ENCODE measurements at places on chromosomes 2 and 18. TPM values are rescaled to one million over a fixed set of nuclear protein-coding genes. Genes with fewer than 3 reads are reported as not detected.

DNA sequence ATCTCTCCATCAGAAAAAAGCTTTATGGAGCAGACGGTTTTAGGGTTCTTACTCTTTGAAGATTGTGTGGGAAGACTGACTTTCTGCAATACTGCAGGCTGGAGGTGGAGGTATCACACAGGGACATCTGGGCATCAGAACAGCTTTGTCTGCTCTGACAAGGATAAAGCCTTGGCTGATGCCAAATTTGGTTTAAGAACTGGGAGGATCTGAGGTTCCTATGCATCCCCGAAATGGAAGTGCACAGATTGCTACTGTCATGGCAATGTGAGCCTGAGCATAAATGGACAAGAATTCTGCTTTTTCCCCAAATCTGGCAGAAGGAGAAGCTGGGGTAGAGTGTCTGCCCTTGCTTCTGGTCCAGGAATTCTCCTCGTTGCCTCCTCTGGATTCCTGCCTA lies 424.3 kb downstream of the SLC4A3 start:
- H3K36me3 ChIP-seq = no peaks in the 10 kb centered on the region
- DNase-seq = no peak
- peaks cover 21% of the 10 kb centered on the region for H3K4me1 ChIP-seq

DNA sequence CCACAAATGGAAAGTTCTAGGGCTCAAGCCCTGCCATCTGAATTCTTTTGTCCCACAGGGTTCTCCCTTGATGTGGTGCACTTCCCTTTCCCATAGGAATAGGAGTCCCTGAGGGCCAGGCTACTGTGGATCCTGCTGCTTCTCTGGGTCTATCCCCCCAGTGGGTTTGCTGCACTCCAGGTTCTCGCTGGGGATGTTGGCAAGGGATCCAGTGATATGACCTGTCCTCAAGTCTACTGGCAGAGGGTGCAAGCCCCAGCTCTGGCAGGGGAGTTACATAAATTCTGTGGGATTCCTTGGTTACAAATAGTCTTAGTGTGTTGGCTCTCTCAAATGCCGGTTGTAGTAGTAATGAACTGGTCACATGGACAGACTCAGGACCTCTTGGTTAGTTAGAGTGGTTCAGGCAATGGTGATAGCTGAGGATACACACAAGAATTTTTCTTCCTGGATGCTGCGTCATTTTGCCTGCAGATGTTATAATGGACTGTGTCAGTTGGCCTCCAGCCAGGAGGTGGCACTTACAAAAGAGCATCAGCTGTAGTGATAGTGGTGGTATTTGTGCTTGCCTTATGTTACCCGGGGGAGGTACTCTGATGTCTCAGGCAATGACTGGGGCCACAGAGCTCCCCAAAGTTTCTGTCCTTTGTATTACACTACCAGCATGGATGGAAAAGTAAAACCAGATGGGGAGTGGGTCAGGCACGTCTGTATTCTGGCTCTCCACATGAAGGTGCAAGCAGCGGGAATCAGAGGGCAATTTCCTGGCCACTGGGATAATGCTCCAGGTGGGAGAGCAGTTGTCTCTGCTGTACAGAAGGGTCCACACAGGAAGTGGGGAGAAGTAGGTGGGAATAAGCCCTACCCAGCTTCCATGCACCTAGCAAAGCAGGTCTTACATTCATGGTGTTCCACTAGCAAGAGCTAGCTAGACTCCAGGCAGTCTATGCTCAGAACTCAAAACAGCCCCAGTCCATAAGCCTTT lies 267.9 kb downstream of the SOX11 start:
- H3K4me1 ChIP-seq = no peaks in the 10 kb centered on the region
- H3K36me3 ChIP-seq = no peaks in the 10 kb centered on the region
- no peak overlapping the region for H3K27ac ChIP-seq

- no peaks in the 10 kb centered on the region for H3K27me3 ChIP-seq
- no peak overlapping the region for H3K4me3 ChIP-seq
- peaks cover 22% of the 10 kb centered on the region for H3K36me3 ChIP-seq
- H3K27ac ChIP-seq = peak overlapping the region; percentile 90
Measured at GRCh38 chr18:11004294-11004693, 145.1 kb downstream of the PIEZO2 start.

BOD1L2 gene
- total RNA-seq = not detected

- no peaks in the 10 kb centered on the region for H3K36me3 ChIP-seq
- DNase-seq = no peak
- no peak overlapping the region for H3K4me3 ChIP-seq
- peaks cover 27% of the 10 kb centered on the region for H3K4me1 ChIP-seq
Measured at GRCh38 chr2:150119819-150120218, 367.6 kb downstream of the RND3 start.

LOXHD1 gene
- total RNA-seq = not detected

DNA sequence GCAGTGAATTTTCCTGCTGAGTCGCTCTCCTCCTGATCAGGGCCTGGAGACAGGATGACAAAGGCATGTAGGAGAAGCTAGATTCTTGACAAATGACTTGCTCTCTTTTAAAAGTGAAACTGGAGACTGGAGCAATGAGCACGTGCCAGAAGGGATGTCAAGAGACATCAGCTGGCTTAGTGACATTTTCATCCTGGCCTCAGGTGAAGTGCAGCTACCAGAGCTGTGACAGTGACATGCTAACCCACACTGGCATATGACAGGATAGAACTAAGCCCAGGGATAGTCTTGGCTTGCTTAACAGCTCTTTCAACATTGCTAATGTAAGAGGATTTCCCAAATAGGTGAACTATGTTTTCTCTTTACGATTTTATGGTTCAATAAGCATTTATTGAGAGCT lies 757.5 kb upstream of the DDX18 start:
- H3K36me3 ChIP-seq = no peaks in the 10 kb centered on the region
- H3K4me3 ChIP-seq = no peak overlapping the region
- H3K4me1 ChIP-seq = no peaks in the 10 kb centered on the region
- no peak for DNase-seq

DNA sequence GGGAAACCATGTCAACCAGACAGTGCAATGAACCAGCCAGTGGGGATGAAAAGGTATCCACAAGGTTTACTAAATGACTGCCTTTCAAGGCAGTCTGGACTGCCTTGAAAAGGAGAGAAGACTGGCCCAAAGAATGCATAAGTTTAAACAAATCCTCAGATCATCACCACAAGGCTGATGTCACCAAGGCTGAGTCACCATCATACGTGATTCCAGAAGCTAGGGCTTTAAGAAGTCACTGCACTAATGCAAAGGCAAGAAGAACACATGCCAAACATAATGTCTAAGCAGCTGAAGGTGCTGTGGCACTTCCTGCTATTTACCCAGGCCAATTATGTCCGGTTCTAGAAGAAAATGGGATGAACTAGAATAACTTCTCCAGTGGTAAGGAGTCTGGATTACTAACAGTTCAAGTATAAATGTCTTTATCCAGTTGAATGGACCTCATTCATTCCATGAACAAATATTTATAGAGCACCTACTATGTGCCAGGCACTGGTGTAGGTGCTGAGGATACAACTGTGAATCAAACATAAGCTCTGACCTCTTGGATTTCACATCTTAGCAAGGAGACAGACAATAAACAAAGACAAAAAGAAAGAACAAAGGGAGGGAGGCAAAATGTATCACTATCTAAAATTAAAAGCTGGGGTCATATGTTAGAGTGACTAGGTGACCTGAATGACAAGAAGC lies 37.6 kb upstream of the ONECUT2 start:
- H3K4me3 ChIP-seq = no peak overlapping the region
- no peak overlapping the region for H3K27ac ChIP-seq
- peaks cover 3% of the 10 kb centered on the region for H3K27me3 ChIP-seq
- no peaks in the 10 kb centered on the region for H3K4me1 ChIP-seq

DNA sequence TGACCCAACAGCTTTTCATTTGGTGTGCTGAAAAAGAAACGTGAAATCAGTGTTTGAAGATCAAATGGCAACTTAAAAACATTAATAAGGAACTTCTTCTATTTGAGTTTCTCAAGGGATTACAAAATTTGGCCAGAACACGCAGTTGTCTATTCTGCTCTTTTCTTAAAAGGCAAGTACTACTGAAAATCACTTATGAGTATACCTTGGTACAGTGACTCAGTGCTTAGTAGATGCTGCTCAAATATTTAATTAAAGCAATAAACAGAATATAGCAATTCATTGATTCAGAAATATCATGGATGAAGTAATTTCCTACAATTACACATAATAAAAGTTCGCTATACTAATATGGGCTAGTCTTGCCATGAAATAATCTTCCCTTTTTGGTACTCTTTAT lies 38.2 kb upstream of the MCM6 start:
- H3K4me1 ChIP-seq = peaks cover 5% of the 10 kb centered on the region
- no peak for DNase-seq
- no peak overlapping the region for H3K27ac ChIP-seq
- no peaks in the 10 kb centered on the region for H3K27me3 ChIP-seq

DNA sequence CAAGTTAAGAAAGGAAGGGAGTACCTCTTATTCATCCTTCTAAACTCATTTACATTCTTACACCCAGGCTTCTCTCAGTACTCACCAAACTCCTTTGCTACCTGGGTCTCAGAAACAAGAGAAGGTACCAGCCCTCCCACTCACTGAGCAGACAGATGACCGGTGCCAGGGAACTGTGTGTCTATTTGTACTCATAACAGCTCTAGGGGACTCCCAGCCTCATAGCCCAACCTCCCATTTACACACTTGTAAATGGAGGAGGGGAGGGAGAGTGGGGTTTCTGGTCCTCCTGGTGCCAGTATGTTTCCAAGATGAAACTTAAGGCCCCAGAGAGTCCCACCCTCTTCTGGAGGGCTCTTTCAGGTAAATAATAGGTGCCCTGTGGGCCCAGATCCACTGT lies 42.8 kb upstream of the SIGLEC15 start:
- peaks cover 21% of the 10 kb centered on the region for H3K4me1 ChIP-seq
- no peaks in the 10 kb centered on the region for H3K27me3 ChIP-seq
- DNase-seq = no peak
- no peak overlapping the region for H3K27ac ChIP-seq
- no peak overlapping the region for H3K4me3 ChIP-seq

GRCh38 chr2:95159690-95160449 lies at the start of gene ZNF514:
Gene ZNF514, minus strand, starts transcription at chr2:95159848. Its CDS starts 6,595 bp downstream, at chr2:95153253.
- H3K27me3 ChIP-seq = no peaks in the 10 kb centered on the region
- peak within 1 kb of the TSS; percentile 86 for H3K27ac ChIP-seq
- peak within 1 kb of the TSS; percentile 82 for H3K4me3 ChIP-seq
- DNase-seq = peak; percentile 88

GRCh38 chr2:227509076-227509475 lies 37.1 kb downstream of the AGFG1 start:
- DNase-seq = no peak
- no peak overlapping the region for H3K4me3 ChIP-seq
- peaks cover 39% of the 10 kb centered on the region for H3K4me1 ChIP-seq
- H3K36me3 ChIP-seq = peaks cover 1% of the 10 kb centered on the region
- H3K27ac ChIP-seq = no peak overlapping the region
- no peaks in the 10 kb centered on the region for H3K27me3 ChIP-seq

- H3K27me3 ChIP-seq = no peaks in the 10 kb centered on the region
- H3K27ac ChIP-seq = no peak overlapping the region
- DNase-seq = no peak
- H3K4me1 ChIP-seq = peaks cover 10% of the 10 kb centered on the region
- H3K4me3 ChIP-seq = no peak overlapping the region
- H3K36me3 ChIP-seq = peaks cover 15% of the 10 kb centered on the region
Measured at GRCh38 chr18:35106845-35107148, 65.6 kb downstream of the MAPRE2 start.

YPEL5 gene
- 86.0 TPM for total RNA-seq

GRCh38 chr18:3493501-3494244 lies 43.7 kb downstream of the TGIF1 start:
- H3K4me3 ChIP-seq = no peak overlapping the region
- no peaks in the 10 kb centered on the region for H3K27me3 ChIP-seq
- H3K4me1 ChIP-seq = peaks cover 8% of the 10 kb centered on the region
- no peak overlapping the region for H3K27ac ChIP-seq
- H3K36me3 ChIP-seq = no peaks in the 10 kb centered on the region
- DNase-seq = no peak

- H3K36me3 ChIP-seq = no peaks in the 10 kb centered on the region
- no peaks in the 10 kb centered on the region for H3K4me1 ChIP-seq
Measured at GRCh38 chr18:77199707-77200106, 49.9 kb upstream of the GALR1 start.

GRCh38 chr2:141311430-141311829 lies 819.4 kb downstream of the LRP1B start:
- no peaks in the 10 kb centered on the region for H3K4me1 ChIP-seq
- no peak overlapping the region for H3K27ac ChIP-seq
- no peaks in the 10 kb centered on the region for H3K27me3 ChIP-seq
- DNase-seq = no peak

LCT gene
- total RNA-seq = not detected

CGREF1 gene
- total RNA-seq = 1.2 TPM

FSHR gene
- total RNA-seq = not detected

SERPINB3 gene
- total RNA-seq = not detected

PLGLB2 gene
- total RNA-seq = 7.0 TPM

DNA sequence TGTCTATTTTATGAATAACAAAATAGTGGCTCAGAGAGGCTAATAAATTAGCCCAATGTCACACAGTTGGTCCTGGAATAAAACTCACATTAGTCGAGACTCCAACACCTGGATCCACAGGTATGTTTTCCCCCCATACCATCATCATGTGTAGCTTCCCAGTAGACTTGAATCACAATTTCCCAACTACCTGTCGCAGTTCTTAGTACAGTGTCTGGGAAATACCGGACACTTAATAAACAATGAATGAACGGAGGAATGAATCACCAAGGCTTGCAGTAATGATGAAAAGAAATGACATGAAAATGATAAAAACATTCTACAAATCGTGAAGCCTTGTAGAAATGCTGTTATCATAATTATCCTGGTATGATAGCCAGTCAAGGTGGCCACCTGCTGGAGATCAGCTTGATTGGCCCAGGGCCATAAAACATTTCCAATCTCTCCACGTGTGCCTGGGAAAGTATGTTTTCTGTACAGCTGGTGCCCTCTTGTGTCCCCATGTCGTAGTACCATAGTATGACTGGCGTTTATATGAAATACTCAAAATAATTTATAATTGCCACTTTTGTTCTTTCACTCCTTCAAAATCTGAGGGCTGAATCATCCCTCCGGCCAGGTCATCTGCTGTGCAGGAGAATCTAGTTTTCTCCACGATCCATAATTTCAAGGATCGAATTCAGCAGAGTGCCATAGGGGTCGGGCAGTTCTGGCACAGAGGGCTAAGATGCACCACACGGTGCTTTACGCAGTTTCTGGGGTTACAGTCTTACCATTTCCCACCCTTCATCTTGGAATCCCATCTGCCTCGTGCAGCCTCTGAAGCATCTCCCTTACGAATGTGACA lies 95.4 kb downstream of the LAMA1 start:
- H3K4me1 ChIP-seq = no peaks in the 10 kb centered on the region
- no peak overlapping the region for H3K27ac ChIP-seq
- no peak overlapping the region for H3K4me3 ChIP-seq
- H3K36me3 ChIP-seq = no peaks in the 10 kb centered on the region
- no peak for DNase-seq

SP100 gene
- 120 TPM for total RNA-seq

All from osteocyte (in vitro differentiated cells).